Stimulated activated CD4-positive, alpha-beta T cell treated with anti-CD3 and anti-CD28 coated beads, Interleukin-1b, Interleukin-23, amount 100 ng/mL, for 4 hours (primary cell): ENCODE measurements at places on chromosomes 7 and 10.

GRCh38 chr10:16776896-16777295 is 40.3 kb downstream of the RSU1 start:
- DNase-seq, result no peak

DNA sequence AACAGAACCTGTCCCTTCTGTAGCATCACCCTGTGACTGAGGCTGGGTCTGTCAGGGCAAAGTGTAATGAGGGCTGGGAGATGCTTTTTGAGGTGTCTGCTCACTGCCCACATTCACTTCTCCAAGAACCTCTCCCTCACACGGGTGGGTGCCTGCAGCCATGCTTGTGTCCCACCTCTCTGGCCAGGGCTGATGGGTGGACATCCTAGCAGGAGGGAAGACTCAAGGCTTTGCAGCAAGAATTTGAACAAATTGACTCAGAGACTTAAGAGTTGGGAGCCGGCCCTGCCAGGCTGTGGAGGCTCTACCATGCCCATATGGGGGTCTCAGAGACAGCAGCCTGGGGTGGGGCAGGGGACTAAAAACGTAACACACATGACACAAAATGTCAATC is 33.4 kb downstream of the GOLGA7B start:
- no peak for DNase-seq

DNA sequence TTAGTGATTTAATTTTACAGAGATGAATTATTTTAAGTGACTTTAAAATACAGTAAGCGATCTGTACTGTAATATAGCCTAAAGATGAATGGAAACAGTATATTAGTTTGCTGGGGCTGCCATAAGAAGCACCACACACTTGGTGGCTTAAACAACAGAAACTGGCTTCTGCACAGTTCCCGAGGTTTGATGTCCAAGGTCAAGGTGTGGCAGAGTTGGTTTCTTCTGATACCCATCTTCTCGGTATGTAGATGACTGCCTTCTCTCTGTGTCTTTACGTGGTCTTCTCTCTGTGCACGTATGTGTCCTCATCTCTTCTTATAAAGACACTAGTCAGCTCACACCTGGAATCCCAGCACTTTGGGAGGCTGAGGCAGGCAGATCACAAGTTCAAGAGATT is 64.0 kb upstream of the KMT2E start:
- no peak for DNase-seq

GRCh38 chr10:69980672-69981071 is 72.0 kb upstream of the MACROH2A2 start:
- no peak for DNase-seq

GRCh38 chr7:1140476-1141104 is 19.4 kb downstream of the ZFAND2A start:
- no peak for DNase-seq

GRCh38 chr10:8840356-8840755 is 785.9 kb downstream of the GATA3 start:
- no peak for DNase-seq

GRCh38 chr10:18122753-18123152 is 17.5 kb upstream of the CACNB2 start:
- no peak for DNase-seq

- DNase-seq, result no peak
Observed at GRCh38 chr7:13848681-13849131, 140.8 kb downstream of the ETV1 start.

- no peak for DNase-seq
Observed at GRCh38 chr7:122790132-122790531, 87.4 kb upstream of the RNF148 start.

- DNase-seq, result no peak
Observed at GRCh38 chr10:103856797-103857170, 1.4 kb upstream of the SH3PXD2A start.

DNA sequence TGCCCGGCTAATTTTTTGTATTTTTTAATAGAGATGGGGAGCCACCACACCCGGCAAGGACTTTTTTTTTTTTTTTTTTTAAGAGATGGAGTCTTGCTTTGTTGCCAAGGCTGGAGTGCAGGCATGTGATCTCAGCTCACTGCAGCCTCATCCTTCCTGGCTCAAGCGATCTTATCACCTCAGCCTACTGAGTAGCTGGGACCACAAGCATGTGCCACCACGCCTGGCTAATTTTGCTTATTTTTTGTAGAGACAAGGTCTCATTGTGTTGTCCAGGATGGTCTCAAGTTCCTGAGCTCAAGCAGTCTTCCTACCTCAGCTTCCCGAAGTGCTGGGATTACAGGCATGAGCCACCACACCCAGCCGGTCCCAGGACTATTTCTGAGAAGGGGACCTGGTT is 9.3 kb upstream of the MCU start:
- no peak for DNase-seq

DNA sequence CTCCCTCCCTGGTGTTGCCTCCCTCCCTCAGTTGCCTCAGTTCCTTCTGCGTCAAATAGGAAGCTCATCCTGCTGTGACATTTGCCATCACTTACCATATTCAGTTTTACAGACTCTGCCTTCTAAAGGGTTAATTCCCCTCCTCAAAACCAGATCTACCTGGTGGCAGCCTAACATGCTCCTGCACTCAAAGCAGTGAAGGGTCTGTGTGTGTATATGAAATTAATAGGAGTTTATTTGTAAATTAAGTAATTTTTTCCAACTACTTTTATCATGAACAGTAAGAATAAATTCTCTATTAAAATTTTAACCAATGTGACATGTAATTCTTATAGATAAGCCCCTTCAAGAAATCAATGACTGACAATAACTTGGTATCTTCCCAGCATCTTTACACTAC is 158.6 kb upstream of the INSYN2A start:
- no peak for DNase-seq

DNA sequence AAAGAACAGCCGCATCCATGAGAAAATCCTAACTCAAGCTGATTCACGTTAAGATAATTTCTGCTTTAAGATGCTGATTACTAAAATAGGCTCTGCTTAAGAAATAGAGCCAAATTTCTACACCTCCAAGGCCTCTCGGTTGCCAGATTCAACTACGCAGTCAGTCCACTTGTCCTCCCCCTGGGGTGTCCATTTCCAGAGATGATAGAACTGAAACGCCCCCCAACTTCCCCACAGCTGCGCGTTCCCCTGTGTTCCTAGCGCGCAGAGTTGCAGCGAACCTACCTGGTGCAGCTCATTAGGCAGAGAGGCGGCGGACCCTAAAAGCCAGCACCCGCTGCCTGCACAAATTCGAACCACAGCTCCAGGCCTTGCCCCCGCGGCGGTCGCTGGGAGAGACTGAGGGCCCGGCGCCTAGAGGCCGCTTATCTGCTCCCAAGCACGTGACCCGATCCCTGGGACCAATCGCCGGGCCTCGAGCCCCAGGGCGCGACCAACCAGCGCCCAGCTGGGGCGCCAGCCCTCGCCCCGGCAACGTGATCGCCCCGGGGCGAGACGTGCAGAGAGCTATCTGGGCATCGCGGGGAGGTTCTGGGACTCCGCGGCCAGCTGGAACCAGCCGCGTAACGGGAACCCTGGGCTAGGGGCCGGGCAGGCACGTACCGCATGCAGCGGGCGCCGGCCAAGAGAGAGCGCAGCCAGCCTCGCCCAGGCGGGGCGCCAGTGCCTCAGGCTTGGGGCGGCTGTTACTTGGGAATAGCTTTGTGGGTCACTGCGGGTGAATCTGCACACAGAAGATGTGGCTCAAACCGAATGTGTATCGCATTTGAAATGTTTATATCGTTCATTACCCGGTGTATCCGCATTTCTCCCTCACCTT is at the start of gene PPP1R3C:
PPP1R3C (minus strand) TSS at position 401 of the 880 bp plus-strand sequence; CDS start at position 299, 102 bp downstream.
- peak; percentile 10 for DNase-seq

DNA sequence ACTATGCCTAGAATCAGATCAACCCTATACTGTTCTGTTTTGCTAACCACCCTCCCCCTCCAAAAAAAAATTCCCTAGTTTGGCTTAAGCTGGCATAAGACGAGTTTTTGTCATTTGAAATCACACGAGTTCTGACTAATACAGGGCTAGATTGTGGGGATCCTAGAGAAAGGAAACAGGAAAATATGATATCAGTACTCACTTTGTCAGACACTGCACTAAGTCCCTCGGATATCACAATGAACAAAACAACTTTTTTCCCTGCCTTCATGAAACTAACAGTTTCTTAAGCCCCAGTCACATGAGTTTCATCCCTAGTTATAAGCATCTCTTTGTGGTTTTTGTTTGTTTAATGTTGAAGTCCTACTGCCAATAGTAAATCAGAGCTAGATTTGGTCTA is 118.5 kb downstream of the ITGB8 start:
- no peak for DNase-seq

GRCh38 chr7:151013733-151014497 is 10.4 kb downstream of the ATG9B start:
- DNase-seq, result peak; percentile 67

DNA sequence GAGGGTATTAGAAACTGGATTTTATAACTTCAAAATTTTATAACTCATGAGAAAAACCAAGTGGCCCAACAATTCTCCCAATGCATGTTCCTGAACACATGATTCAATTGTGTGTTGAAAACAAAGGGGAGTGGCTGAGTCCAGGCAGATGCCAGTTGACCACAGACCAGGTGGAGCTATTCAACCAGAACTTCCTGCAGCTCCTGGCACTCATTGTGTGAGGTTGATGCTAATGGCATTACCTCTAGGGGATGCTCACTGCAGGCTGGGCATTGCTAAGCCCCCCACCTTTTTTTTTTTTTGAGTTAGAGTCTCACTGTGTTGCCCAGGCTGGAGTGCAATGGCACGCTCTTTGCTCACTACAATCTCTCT is 20.3 kb downstream of the MYOF start:
- no peak for DNase-seq
